ENCODE measurements at places on chromosomes 12 and 14.

GRCh38 chr14:85577543-85578114, 47.7 kb downstream of the FLRT2 start:
- DNase-seq, result no peak

GRCh38 chr12:55757701-55758100, 14.8 kb downstream of the GDF11 start:
- DNase-seq, result no peak

GRCh38 chr12:46360908-46361666, 11.5 kb downstream of the SLC38A2 start:
- DNase-seq, result no peak

- peak; percentile 35 for DNase-seq
Measured at GRCh38 chr14:88233915-88234314, 89.2 kb downstream of the KCNK10 start.

- DNase-seq, result no peak
Measured at GRCh38 chr14:37035401-37035800, 137.0 kb downstream of the SLC25A21 start.

- DNase-seq, result no peak
Measured at GRCh38 chr12:127388985-127389384, 878.0 kb upstream of the TMEM132C start.

DNA sequence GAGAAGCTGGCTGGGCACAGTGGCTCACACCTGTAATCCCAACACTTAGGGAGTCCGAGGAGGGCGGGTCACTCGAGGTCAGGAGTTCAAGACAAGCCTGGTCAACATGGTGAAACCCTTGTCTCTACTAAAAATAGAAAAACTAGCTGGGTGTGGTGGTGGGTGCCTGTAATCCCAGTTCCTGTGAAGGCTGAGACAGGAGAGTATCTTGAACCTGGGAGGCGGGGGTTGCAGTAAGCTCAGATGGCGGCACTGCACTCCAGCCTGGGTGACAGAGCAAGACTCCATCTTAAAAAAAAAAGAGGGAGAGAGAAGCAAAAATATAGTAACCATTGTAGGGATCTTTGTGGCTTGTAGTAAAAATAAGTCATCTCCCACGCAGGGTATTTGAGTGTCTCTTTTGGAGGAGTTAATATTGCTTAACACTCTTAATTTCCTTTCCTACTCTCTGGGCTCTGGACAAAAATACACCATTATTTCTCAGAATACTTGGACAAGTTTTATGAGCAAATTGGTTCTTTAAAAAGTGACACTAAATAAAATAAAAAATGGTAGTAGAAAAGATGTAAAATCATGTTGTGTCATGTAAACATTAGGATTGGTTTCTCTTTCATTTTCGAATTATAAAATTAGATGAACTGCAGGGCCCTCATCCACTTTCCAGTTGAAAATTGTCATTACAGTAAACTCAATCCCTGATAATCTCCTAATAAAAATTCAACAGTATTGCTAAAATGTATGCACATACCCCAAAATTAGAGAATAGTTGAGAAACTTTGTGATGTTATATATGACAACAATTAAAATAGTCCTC, 61.1 kb upstream of the C12orf71 start:
- DNase-seq, result peak; percentile 5

- DNase-seq, result no peak
Measured at GRCh38 chr12:90977224-90977623, 22.2 kb upstream of the CCER1 start.

DNA sequence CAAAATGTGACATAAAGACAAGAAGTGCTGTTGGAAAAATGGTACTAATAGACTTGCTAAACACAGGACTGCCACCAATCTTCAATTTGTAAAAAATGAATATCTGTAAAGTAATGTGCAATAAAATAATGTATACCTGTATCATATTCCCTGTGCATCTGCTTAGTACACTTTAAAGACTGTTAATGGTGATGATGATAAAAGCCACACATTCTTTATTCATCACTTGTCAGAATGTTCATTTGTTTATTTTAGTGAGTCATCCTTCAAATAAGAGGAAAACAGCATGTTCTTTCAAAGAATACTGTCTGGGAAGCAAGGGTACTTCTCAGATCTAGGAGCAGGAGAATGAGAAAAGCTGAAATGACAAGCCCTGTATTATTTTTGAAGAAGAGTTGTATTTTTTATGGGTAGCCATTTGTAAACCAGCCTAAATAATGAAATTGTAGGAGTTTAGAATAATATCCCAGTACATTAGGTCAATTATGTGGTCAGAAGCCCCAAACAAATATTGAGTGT, 78.3 kb upstream of the PSMA6 start:
- no peak for DNase-seq

DNA sequence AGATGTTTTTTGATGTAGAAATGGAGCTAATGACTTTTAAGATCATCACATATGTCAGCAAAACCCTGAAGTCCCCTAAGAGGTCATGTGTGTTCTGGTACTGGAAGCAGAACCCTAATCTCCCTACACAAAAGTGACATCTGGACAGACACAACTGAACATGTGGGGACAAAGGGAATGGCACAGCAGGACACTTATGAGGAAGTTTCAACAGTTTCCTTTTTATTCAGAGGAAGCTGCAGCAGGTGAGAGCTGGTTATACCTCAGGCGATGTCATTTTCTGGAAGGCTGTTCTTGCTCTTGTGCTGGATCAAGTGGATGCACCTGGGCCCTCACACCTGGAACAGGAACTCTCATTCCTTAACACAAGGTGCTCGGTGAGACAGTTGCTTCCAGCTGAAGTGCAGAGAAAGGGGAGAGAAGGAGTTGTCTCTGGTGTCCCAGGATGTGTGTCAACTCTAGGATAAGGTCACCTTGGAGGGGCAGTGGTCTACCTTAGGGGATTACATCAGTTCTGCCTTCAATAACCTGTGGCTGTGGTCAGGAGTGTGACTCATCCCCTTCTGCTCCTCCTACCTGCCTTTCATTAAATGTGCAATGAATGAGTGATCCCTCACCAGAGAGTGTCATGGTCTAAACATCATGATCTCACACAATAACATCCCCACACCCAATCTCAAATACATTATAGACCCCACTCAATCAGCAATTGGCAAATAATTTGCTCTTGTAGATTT, 463.4 kb downstream of the TMEM121 start:
- DNase-seq, result no peak

DNA sequence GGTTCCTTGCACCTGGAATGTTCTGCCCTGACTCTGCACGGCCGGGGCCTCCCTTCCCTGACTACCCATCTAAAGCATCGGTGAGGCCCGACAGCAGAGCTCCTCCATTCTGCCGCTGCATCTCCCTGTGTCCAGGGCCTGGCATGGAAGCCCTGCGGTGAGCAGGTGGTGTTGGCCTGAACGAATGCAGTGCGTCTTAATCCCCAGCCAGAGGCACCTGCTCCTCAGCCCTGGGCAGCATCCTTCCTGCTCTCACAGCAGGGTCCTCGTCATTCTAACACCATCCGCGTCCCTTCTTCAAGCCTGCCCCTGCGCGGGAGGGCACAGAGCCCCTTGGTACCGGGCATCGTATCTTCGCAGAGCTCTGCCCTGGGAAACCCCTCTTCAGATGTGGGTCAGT, 15.4 kb downstream of the BEGAIN start:
- DNase-seq, result no peak

DNA sequence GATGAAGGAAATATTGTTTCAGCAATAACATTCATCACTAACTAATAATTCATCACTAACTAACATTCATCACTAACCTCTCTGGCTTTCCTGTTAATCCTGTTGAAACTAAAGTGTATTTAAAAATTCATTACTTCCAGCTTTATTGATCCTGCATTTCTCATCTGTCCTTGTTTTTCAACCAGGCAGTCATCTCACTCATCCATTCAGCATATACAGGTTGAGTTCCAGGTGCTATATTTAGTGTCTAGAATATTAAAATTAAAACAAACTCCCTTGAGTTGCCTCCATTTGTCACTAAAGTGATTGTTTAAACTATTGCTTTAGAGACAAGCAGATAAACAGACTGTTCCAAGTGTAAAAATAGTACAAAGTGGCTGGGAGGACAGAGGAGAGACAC, 58.1 kb downstream of the ATXN7L3B start:
- no peak for DNase-seq

- DNase-seq, result no peak
Measured at GRCh38 chr14:76421662-76422061, 45.7 kb downstream of the ESRRB start.

DNA sequence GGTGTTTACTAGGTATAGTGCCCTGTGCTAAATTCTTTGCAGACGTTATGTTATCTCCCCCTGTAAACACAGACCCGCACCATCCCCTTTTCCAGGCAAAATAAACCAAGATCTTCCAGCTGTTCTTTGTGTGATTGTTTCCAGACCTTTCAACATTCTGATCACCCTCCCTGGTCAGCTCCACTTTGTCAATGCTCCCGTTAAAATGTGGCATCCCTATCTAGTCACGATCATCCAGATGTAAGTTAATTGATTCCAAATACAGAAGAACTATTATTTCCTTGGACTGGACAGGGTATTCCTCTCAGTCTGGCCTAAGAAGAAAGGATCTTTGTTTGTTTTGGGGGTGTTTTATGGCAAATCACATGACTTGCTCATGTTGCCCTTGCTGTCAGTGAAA, 127.6 kb upstream of the ARID2 start:
- DNase-seq, result no peak

- peak; percentile 75 for DNase-seq
Measured at GRCh38 chr14:65483647-65484046, 71.1 kb downstream of the FUT8 start.

- DNase-seq, result no peak
Measured at GRCh38 chr14:102644523-102644922, 52.1 kb downstream of the RCOR1 start.

- DNase-seq, result no peak
Measured at GRCh38 chr14:42854061-42854460, 1247.4 kb downstream of the LRFN5 start.

DNA sequence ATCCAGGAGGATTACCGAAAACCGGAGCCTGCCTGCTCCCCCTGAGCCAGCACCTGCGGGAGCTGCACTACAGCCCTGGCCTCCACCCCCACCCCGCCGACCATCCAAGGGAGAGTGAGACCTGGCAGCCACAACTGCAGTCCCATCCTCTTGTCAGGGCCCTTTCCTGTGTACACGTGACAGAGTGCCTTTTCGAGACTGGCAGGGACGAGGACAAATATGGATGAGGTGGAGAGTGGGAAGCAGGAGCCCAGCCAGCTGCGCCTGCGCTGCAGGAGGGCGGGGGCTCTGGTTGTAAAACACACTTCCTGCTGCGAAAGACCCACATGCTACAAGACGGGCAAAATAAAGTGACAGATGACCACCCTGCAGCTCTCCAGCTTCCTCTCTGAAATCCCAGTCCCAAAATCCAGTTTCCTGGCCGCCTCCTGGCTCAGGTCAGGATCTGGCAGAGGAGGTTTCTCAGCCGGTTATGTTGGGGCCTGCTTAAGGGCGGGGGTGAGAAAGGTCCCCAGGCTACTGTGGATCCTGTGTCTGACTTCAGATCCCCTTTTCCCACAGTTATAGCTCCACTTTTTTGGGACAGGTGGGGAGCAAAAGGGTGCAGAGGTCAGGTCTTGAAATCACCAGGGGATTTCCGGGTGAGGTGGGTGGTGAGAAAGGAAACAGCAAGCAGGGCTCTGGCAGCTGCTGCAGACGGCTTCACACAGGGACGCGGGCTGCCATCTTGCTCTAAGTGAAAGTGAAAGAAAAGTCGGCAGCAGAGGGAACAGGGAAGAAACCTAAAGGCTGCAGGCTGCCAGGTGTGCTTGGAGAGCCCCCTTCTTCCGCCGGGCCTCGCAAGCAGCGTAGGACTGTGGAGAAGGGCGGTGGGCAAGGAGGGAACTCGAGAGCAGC, at the start of gene TAPBPL:
TSS of gene TAPBPL (plus strand) at position 695 of the 897 bp plus-strand sequence. CDS start 207 bp downstream, outside the sequence.
- DNase-seq, result peak; percentile 80

GRCh38 chr12:82504409-82504808, 146.1 kb downstream of the METTL25 start:
- DNase-seq, result no peak

GRCh38 chr14:34522496-34522895, 17.0 kb downstream of the EAPP start:
- DNase-seq, result no peak

DNA sequence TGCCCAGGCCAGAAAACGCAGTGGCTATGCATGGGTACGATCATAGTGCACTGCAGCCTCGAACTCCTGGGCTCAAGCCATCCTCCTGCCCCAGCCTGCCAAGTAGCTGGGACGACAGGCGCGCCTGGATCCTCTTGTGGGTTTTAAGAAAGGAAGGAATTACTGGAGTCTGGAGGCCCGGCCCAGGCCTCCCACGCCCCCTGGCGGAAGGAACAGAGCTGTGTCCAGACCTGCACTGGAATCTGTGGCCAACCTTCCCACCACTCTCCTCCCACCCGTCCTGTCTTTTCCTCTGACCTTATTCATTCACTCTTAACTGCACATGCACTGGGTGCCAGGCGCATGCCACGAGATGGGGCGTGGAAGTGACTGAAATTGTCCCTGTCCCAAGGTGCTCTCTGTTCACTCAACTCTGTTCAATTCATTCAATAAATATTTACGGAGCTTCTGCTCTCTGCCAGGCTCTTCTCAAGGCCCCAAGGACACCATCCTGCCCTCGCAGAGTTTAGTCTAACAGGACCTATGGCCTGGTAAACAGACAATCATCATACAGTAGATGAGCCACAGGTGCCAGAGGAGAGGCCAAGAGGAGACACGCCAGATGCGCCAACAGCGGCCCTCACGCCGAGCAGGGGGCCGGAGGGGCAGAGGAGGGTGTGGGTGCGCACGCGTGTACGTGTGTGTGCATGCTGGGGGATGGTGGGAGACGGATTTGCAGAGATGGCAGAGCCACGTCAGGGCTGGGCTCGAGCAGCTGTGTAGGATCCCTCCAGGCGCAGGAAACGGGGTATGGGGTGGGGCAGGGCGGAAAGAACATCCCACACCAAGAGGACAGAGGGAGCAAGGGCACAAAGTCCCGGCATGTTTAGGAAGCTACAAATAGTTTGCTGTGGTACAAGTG, 13.7 kb upstream of the TMEM106C start:
- peak; percentile 60 for DNase-seq

GRCh38 chr12:131089531-131090273, 136.0 kb downstream of the ADGRD1 start:
- no peak for DNase-seq

DNA sequence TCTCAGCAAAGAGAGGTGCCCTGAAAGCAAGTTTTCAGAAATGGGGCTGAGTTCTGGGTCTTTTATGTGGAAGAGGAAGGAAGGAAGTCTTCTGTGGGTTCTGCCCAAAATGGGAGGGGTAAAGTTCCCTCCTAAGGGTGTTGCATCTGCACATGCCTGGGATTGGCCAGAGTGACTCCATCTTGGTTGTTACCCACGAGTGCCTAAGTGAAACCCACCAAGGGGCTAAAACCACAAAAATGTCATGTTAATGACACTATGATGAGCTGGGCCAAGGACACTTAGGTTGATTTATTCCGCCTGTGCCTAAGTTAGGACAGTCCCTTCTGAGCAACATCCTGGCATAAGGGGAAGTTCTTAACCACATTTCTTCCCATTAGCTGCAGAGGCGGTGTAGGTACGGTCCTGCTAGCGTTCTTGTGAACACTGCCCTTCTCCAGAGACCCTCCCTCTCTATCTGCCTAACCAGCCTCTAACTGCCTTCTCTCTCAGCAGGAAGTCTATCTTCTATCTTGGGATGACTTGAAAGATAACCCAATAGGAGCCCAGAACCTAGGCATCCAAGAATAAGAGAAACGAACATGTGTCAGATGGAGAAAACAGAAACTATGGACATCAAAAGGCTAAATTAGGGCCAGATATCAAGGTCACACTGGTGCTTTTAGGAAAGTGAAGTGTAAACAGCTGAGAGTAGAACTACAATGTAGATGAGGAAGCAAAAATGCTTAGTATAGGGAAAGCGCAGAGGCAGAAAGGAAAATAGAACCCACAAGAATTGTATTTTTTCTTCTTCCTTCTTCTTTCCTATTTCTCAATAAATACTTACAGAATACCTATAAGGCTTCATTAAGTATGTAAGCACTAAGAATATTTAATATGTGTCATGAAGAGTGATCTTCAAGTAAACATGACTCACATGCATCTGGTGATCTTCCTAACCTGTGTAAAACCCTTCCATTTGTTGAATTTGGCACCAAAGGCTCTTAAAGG, 104.2 kb upstream of the AMN1 start:
- DNase-seq, result peak; percentile 57

Measured in hematopoietic multipotent progenitor cell treated with erythropoietin and hydrocortisone succinate and interleukin-3 and kit ligand, for 8 days (in vitro differentiated cells).